ENCODE measurements at places on chromosomes 4 and X. TPM values are rescaled to one million over a fixed set of nuclear protein-coding genes. Genes with fewer than 3 reads are reported as not detected.

The KIF4A gene
- total RNA-seq, result 41.5 TPM

DNA sequence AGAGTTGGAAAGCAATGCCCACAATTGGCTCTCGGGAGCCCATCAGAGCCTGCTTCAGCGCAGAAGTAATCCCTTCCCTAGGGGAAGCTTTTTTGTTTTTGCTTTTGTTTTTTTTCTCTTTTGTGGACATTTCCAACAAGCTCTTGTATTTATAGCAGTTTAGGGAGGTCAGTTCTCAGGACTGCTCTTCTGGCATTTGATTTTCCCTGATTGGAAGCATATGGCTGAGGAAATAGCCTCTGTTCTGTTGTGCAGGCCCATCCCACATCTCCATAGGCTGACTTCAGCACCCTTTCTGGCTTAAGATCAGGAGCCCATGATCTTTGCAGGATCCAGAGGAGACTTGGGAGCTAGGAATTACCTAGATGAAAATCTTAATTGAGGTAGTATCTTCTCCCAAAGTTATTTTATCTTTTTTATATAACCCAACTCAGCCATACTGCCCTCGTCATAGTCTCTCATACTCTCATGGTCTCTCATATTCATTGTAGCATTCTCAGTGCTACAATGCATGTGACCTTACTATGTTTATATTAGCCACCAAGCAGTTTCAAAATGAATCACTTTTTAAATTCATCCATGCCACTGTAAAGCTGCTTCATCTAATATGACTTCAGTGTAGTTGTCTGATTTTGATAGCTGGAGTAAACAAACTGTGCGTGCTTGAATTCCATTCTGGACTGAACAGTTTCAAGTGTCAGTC, 16.7 kb downstream of the PAGE4 start:
- DNase-seq, result no peak

DNA sequence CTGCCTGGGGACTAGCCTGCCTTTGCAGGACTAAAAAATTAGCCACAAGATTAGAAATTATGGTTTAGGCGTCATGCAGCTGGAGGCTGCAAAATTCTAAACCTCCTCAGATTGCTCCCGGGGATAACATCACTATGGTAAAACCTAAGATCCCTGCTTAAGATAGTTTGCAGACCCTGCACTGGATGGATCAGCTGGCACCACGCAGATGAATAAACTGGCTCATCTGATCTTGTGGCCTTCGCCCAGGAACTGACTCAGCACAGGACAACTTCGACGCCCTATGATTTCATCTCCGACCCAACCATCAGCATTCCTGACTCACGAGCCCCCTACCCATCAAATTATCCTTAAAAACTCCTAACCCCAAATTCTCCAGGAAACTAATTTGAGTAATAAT, 482.4 kb downstream of the SPRY1 start:
- DNase-seq, result no peak

- DNase-seq, result no peak
These were observed 123.4 kb upstream of the GUCY1A1 start for GRCh38 chr4:155543126-155543765.

DNA sequence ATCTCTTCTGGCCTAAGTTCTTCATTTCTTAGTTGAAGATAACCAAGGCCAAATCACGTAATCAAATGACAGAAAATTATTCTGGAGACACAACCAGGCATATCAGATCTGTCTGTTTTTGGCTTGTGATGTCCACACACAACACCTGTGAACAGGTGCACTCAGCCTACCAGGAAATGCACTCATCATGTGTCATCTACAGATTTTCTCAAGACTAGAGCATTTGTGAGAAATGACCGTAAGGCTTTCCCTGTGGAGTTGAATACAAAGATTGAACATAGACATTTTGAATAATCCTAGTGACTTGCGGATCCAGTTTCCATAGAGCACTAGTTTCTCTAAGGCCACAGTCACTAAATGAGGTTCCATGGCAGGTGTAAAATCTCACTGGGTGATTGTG, 26.7 kb upstream of the CXCL8 start:
- DNase-seq, result no peak

GRCh38 chr4:123412091-123412505, 15.5 kb downstream of the SPRY1 start:
- no peak for DNase-seq

- DNase-seq, result no peak
These were observed 104.1 kb downstream of the ZAR1 start for GRCh38 chr4:48594180-48594579.

DNA sequence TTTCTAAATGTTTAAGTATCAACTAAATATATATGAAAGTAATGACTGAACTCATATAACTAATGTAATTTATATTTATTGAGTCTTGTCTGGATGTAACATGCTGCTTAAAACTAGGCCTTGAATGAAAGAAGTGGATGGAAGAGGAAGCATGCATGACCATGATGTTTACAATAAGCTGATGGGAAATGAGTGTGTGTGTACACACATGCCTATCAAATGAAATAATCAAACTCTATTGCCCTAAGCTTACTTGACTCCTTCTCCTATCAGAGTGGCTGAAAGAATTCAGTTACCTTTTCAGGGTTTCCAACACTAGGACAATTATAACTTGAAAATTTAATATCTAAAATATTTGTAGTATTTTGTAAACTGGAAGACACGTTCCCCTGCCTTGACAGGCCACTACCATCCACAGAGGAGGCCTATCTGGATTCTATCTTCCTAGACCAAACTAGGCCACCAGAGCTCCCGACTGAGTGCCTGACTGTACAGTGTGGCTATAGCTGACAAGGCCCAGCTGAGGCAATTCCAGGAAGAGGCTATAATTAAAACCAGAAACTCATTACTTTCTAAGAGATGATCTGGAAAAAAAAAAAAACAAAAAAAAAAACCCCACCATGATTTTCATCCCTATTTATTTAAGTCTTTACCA, 7.6 kb downstream of the ARSJ start:
- no peak for DNase-seq

DNA sequence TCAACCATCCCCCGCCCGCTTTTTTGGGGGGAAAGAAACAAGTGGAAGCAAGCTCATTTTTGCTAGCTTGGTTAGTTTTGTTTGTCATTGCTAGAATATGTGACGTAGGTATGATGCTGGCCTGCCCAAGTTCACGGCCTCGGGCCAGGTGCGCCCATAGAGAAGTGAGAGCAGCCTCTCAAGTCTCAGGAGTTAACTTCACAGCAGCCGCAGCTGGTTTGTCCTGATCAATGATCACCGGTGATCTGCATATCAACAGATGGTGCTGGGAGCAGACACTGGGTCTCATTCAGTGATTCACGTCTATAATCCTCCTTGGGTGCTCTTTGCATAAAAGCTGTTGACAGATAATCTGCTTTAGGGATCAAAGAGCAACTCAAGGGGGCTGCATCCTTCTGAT, 50.1 kb downstream of the ENPP6 start:
- DNase-seq, result no peak

- DNase-seq, result no peak
These were observed 162.1 kb upstream of the SLC7A11 start for GRCh38 chr4:138404251-138404650.

The INPP4B gene
- 71.6 TPM for total RNA-seq

The AKAP4 gene
- not detected for total RNA-seq

- DNase-seq, result no peak
These were observed 265.2 kb downstream of the QDPR start for GRCh38 chr4:17246656-17247055.

- no peak for DNase-seq
These were observed 39.4 kb upstream of the AFAP1 start for GRCh38 chr4:7978907-7979651.

GRCh38 chr4:25160714-25161592, 704 bp upstream of the SEPSECS start:
- DNase-seq, result no peak

GRCh38 chr4:127965803-127966175, 583 bp downstream of the ABHD18 start:
- peak; percentile 77 for DNase-seq
